ENCODE measurements at places on chromosomes 3 and 15.

DNA sequence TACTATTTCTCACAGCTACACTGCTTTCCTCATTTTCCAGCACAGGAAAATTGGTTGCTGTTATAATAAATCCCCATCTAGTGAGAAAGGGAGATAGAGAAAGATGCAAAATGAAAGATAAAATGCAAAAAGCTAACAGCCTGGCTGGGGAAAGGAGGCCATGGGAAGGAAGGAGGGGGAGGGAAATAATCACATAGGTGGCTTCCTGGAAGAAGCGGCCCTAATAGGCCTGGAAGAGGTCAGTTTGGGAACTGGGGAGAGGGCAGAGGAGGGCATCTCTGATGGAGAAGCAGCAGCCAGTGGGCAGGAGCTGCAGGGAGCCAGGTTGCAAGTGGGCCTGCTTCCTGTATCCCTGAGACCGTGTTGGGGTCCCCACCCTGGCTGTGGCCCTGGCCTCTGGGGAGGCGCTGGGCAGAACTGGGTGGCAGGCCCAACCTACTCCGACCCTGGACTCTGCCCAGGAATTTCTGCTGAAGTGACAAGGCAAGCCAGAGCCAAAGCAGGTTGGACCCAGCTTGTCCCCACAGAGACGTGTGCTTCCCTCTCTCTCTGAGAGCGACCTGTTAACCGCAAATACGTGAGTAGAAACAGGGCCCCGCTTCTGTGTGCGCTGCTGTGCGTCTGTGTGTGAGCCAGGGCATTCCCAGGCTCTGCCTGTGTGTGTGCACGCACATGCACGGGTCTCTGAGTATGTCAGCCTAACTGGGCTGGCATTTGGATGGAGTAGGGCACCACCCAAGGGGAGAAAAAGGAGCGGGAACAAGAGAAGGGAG lies 1.9 kb downstream of the SLC28A1 start:
- DNase-seq: no peak

DNA sequence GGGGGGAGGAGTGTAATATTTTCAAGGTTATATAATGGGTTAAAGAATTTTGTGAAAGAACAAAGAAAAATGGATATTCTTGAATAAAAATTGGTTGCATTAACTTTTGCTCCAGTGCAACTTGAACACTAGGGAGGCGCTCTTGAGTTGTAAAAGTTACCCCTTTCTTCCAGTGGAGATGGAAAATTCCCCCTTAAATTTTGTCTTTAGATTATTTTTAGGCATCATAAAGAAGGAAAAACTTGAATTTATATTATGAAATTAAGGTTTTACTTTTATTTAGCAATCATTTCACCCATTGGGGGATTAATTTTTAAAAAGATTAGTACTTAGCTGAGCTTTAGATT lies 550 bp upstream of the CHD2 start:
- no peak for DNase-seq

DNA sequence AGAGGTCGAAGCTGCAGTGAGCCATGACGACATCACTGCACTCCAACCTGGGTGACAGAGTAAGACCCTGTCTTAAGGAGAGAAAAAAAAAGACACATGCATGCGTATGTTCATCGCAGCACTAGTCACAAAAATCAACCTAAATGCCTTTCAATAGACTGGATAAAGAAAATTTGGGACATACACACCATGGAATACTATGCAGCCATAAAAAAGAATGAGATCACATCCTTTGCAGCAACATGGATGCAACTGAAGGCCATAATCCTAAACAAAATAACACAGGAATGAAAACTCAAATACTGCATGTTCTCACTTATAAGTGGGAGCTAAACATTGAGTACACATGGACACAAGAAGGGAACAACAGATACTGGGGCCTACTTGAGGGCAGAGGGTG lies 53.1 kb downstream of the FSIP1 start:
- DNase-seq: no peak

DNA sequence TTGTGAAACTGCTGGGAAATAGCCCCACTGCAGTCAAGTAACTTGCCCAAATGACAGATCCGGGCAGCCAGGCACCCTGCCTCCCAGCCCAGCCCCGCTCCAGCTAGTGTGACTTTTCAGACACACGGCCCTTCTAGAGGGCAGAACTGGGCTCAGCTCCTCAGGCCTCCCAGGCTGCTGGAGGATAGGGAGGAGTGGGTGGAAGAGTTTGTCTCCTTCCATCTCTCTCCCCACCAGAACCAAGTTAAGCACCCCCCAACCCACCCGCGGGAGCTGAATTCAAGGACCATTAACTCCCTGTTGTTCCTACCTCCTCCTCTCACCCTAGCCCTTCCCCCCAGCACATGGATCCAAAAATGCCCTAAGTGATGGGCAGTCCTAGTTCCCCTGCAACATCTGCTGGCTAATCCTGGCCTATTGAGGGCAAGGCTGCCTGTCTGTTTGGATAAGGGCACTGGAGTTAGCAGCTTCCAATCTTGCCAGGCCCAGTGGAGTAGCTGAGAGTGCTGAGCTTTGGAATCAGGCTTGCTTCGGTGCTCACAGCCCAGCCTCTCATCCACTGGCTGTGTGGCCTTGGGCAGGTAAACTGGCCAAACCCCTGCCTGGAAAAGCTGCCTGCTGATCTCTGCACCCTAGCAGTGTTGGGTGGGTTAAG lies 3.1 kb downstream of the CCDC33 start:
- no peak for DNase-seq

- no peak for DNase-seq
These were observed 114.9 kb downstream of the SV2B start for GRCh38 chr15:91214675-91215590.

DNA sequence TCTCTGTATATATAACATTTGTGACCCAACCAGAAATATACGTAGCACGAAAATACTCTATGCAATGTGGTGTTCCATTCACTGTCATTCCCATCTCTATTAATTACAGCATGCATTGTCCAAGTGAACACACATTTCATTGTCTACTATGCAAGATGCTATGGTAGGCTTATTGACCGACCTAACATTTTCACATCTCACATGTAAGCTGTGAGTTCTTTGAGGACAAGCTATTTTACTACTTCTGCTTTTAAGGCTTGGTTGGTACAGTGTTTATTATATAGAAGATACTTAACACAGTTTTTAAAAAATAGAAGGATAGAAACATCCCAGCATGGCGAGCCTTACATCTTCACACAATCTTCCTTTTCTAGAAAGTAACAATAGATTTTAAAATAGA lies 164.4 kb downstream of the KLHL25 start:
- no peak for DNase-seq

- no peak for DNase-seq
These were observed 165.3 kb downstream of the FNDC3B start for GRCh38 chr3:172204716-172205115.

DNA sequence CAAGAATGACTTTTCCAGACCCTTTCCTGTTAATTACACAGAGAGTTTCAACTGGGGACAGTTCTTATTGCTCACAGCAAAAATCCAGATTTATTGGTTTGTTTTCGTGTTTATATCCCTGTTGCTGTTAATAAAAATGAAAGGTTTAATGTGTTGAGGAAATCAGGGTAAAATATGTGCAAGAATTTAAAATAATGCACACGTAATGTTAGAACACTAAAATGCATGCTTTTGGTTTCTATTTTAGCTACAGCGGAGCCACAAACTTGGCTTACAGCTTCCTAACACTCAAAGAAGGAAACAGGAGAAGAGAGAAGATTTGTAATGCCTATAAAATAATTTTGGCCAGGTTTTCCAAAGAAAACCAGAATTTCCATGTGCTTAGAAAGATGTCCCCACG lies 62.7 kb downstream of the CASR start:
- DNase-seq: no peak

GRCh38 chr15:56820333-56820732 lies 87.0 kb upstream of the ZNF280D start:
- no peak for DNase-seq

- DNase-seq: no peak
These were observed 827.0 kb downstream of the CADM2 start for GRCh38 chr3:85785766-85786165.

DNA sequence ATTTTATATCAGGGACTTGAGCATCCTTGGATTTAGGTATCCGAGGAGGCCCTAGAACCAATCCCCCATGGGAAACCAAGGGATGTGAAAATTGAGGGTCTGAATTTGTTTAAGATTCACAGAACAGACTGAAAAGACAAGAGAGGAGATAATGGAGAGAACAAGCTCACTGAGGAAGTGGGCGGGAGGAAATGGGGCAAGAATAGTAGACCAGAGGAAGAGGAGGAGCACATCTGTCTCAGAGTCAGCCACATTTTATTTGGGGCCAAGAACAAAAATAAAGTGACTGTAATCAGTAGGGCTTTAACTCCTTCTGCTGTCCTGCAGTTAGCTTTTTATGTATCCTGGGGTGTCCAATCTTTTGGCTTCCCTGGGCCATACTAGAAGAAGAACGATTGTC lies 63.8 kb downstream of the BLM start:
- DNase-seq: no peak

Measured in liver (tissue), 10 donors.